ENCODE measurements at places on chromosomes 7 and 10.

- no peak for DNase-seq
Measured at GRCh38 chr7:11751807-11752389, 80.1 kb downstream of the THSD7A start.

- no peak for DNase-seq
Measured at GRCh38 chr10:132233501-132234085, 46.8 kb downstream of the DPYSL4 start.

DNA sequence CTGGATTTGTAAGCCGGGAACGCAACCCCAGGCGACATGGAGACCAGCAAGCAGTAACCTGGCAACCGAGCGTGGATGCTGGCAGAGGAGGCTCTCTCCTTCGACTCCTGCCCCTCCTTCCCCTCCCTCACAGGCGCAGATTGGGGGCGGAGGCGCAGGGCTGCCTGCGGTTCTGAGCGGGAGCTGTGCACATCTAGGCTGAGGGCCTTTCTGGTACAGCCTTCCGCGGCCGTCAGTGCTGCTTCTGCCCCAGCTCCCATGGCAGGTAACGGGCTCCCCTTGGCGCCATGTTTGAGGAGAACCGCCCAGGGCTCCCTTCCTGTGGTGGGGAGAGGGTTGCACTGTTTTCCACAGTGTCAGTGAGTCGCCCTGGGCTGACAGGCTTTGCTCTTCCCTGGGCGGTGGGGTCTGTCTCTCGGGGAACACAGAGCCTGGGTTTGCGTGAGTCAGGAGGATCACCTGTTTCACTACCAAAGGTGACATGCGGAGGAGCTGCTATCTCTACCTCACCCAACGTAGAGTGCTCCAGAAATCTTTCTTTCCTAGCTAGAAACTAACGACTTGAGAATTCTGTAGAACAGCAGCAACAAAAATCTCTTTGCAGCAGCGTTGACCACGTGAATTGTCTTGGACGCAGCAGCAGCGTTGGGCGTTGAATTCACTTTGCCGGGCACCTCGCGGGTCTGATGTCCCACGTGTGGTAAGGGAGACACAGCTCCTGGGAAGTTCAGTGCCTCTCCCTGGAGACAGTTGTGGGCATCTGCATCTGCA is 154.8 kb upstream of the COBL start:
- no peak for DNase-seq

DNA sequence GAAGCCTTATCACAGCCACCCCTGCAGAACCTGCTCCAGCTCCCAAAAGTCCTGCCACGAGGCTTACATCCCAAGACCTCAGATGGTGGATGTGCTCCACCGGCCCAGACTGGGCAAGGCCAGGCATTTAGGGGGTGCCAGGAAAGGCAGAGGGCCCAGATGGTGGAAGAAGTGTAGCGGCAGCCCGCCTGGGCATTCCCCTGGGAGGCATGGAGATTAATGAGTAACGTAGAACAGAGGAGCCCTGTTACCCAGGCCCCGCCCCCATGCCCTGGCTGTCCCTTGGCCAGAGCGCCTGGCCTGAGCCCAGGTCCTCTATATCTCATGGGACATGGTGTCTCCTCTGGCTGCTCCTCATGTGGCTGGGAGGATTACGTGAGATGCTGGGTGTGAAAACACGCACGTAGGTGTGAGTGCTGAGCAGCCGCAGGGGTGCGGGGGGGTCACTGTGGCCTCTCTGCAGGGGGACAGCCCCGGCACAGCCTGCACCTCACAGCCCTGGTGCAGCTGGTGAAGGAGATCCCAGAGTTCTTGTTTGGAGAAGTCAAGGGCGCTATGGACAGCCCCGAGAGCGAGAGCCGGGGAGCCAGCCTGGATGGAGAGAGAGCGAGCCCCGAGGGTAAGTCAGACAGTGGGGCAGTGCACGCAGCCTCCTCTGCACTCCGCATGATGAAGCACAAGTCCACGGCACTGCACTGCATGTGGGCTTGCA is 52.9 kb downstream of the ZNF467 start:
- DNase-seq = peak; percentile 47

DNA sequence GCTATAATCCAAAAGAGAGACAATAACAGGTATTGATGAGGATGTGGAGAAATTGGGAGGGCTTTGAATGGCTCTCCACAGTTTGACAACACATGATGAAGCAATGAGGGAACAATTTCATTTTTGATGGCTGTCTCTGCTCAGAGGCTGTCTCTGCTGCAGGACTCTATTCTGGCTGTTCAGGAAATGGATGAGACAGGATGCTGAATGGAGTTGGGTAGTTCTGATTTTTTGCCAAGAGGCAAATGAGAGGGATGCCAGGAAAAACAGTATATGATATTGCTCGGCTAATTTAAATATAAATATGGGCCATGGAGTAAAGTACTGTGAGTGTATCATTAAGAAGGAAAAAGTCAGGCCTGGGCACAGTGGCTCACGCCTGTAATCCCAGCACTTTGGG is 16.8 kb downstream of the APBB1IP start:
- no peak for DNase-seq

DNA sequence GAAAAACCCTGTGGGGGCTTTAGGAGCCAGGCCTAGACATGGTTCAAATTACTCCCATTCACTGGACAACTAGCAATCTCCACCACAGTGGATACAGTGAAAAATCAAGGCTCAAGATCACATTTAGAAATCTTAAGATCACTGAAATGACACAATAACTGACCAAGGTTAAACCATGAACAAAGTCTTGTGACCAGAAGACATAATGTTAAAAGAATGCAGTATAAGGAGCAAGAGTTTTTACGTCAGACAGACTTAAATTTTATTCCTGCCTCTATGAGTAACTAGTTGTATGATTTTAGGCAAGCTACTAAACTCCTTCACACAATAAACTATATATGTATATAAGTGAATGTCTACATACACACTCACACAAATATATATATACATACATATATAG is 68.5 kb downstream of the MICU1 start:
- DNase-seq = no peak

- DNase-seq = no peak
Measured at GRCh38 chr7:91228327-91228726, 35.9 kb upstream of the FZD1 start.

- no peak for DNase-seq
Measured at GRCh38 chr7:47291461-47292081, 290.3 kb downstream of the TNS3 start.
